ENCODE measurements at places on chromosomes 2 and 18.
A peak's percentile ranks its signal among the peaks of the same experiment; 100 is the strongest.

DNA sequence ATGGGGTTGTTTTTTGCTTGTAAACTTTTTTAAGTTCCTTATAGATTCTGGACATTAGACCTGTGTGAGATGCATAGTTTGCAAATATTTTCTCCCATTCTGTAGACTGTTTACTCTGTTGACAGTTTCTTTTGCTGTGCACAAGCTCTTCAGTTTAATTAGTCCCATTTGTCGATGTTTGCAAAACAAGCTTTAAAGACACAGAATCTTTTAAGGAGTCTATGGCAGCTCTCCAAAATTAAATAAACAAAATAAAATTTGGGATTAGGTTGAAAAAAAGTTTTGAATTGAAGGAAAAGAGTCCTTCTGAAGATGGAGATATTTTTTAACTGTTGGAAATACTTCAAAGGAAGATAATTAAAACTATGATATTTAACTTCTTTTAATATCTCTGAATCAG is 88.8 kb downstream of the MAP3K20 start:
- DNase-seq: no peak

DNA sequence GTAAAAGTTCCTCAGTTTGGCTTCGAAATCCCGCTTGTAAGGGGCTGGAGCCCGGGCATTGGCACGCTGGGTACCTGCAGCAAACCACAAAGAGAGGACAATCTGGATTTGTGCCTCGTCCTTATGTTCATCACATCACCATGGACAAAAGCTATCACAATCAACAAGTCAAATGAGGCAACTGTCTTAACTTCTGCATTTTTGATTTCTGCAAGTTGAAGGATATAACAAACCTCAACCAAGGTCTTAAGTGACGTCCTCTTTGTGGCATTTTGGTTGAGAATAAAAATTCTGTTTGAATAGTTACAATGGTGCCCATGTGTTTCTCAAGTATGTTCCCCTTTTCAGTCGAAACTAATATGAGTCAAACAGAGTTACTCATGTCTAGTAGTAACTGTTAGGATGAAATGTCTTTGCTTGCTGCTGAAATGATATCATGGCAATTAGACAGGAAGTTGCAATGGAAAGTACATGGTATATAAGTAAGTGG is 70.8 kb upstream of the STK17B start:
- peak; percentile 69 for DNase-seq

DNA sequence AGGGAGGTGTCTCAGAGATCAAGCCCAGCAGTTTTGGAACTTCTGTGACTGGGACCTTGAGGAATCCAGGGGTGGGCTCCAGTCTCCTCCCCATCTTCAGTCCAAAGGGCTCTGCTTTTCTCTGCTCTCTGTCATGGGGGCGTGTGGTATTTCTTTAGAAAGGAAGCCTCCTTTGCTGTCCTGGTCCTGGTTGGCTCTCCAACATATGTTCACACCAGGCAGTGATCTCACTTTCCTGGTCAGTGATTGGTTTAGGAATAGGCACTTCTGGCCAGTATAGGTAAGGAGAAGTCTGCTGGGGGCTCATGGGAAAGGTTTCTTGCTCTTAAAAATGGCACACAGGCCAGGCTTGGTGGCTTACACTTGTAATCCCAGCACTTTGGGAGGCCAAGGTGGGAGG is 115.5 kb upstream of the HAAO start:
- no peak for DNase-seq

- DNase-seq: no peak
Observed at GRCh38 chr18:23126376-23127056, 8.8 kb upstream of the CABLES1 start.

DNA sequence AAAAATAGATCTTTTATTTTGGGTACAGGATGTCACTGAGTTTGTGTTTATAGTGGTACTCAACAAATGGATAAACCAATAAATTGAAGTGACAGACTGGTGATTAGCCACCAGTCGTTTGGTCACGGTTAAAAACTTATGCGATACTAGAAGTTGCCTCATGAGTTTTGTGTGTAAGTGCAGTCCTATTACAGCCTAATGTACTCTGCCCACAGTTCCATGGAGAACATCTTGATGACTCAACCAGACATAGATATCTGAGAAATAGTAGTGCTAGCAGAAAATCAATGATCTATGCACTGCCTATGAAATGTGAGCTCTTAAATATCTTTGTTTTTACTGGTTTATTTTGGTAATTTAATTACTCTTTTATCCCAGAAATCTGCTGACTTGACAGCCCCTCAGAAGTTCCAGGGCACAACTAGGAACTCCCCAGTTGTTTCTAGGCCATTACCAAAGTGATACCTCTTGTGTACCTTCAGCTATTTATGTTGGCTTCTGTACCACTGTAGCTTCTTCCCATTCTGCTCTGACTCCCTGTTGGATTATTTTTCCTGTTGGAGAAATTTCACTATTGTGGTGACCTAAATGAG is 209.1 kb upstream of the KCNJ3 start:
- DNase-seq: no peak

DNA sequence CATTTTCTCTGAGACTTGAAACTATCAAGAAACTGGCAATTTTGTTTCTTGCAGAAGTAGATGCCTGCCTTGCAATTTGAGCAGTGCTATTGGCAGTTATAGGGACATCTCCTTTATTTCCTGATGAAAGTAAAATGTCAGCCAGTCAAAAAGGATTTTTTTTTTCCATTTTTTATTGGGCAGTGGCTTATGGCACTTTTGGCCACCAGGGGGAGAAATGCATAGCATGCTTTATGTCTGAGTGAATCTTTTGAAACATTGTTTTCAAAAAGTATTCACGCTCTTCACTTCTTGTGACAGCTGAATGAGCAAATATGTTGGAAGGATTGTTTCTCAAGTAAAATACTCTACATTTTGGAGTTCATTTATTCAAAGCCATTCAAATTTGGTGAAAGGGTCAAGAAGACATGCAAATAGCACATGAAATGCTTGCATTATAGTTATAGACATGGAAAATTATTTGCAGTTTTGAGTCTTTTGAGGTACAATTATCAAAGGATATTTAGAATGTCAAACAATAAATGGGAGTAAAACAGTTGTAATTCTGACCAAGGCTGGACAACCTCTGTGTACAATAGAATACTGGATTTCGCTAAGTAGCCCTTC is 491.0 kb downstream of the CDH2 start:
- peak; percentile 40 for DNase-seq

- no peak for DNase-seq
Observed at GRCh38 chr2:205193125-205193835, 489.0 kb upstream of the NRP2 start.

DNA sequence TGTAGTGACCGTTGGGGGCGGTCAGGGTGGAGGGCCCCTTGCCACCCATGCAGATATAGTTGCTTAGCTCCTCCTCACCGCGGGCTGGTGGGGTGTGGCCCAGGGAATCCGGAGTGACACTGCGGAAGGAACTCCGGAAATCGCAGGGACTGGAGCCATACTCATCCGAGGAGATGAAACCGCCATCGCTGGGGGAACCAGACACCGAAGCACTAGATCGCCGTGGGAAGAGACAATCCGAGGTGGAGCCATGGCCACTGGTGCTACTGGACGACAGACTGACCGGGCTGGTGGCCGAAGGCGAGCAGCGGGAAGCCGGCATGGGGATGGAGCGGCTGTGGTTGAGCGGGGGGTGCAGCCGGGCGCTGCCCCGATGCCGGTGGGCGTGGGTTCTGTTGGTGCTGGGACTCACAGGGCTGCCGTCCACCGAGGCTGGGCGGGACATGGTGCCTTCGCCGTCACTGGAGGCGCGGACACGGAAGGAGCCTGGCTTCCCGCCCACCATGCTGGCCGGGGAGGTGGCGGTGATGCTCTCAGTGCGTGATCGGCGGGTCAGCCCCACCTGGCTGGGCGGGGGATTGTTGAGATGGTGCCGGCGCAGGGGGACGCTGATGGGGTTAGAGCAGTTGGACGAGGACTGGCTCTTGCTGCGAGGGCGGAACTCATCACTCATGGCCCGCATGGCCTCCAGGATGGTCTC is 2.2 kb downstream of the IRS1 start:
- no peak for DNase-seq

DNA sequence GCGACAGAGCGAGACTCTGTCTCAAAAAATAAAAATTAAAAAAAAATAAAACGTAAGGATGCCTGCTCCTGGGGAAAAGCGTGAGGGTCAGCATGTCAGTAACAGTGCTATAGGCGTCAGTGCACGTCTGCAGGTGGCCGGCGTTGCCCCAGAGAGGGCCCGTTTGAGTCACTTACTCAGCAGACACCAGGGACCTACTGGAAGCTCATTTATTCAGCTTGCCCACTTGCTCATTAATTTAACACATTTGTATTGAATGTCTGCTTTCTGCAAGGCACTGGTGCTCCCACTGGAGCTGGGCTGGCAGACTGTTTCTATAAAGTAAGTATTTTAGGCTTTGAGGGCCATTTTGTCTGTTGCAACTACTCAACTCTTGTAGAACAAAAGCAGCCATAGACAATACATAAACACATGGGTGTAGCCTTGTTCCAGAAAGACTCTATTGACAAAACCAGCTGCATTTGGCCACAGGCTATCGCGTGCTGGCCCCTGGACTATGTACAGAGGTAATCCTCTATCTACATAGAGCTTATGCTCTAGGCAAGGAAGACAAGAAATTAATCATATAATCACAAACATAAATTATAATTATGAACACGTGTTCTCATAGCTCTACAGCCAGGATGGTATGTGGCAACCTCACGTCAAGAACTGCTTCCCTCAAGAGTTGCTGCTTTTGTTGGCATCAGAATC is 73.2 kb downstream of the KLHL29 start:
- no peak for DNase-seq

GRCh38 chr18:72588360-72588759 is 44.2 kb upstream of the CBLN2 start:
- no peak for DNase-seq

- DNase-seq: no peak
Observed at GRCh38 chr2:43100362-43100882, 126.0 kb downstream of the ZFP36L2 start.

DNA sequence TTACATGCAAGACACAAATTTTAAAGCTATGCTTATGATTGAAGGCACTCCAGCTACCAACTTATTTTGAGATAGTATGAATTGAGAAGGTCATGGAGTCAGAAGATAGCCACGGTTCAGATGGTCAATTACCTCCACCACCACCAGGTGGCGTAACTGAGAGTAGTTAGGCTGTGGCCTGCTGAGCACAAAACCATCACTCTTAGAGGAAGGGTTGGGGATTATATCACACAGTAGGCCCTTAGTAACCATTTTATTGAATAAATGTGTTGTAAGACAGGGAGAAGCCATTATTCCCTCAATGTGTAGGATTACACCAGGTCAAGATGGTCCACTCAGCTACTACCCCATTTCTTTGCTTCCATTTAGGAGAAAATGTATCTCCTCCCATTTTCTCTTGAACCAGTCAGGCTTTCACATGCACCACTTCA is 18.8 kb downstream of the KLHL41 start:
- DNase-seq: peak; percentile 75

DNA sequence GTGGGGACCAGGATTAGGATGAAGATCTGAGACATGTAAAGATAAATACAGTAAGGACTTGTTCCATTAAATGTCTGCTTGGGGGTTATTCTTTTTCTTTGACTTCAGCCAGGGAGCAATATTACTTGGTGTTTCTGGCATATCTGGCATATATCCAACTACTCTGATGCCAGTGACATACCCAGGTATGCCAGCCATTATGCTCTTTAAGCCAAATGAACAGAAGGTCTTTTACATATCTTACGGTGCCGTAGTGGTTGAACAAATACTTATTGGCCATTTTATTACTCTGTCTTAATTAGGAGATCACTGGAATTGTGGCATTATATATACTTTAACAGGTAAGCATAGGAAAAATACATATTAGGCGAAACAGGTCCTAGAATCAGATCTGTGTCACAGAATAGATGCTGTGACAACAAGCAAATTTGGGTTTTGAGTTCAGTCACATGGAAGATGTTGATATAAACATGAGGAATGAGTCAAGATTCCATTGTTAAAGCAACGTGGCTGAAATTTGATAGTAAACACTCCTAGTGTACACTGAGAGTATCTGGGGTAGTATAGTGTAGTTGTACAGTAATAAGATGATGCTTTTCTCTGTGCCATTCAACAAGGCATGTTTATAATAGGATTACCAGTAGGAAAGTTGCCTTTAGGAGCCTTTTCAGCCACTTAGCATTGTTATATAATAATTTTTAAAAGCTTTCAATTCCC is 62.6 kb downstream of the KCTD18 start:
- DNase-seq: no peak

DNA sequence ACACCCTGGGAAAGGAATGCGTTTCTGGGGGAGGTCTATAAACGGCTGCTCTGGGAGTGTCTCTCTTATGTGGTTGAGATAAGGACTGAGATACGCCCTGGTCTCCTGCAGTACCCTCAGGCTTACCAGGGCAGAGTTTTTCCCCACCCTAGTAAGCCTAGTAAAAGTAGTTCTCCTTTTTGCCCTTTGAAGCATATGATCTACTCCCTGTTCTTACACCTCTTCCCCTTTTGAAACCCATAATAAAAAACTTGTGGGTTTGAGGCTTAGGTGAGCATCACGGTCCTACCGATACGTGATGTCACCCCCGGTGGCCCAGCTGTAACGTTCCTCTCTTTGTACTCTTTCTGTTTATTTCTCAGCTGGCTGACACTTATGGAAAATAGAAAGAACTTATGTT is 97.4 kb downstream of the FSIP2 start:
- DNase-seq: peak; percentile 1

DNA sequence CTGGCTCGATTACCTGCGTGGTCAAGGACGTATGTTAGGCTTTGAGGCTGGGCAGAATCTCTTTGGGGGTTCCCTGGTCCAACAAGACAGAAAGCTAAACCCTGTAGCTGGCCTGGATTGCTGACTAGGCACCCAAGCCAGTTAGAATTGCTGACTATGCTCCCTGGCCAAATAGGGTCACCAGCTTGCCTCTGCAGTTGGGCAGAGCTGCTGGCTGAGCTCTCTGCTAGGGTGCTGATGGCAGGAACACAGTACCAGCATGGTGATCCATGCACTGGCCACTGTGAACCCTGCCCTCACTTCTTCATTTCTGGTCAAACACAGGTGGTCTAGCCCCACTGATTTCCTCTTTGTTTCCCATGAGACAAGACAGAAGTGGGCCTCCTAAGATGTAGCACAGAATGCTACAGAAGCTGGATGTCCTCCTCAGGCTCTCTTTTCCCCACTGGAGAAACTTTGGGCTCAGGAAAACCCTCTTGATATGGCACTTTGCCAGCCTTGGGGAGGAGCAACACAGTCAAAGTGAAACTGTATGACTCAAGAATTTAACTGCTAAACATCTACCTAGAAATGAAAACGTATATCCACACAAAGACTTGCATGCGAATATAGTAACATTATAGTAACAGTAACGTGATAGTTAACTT is 20.8 kb downstream of the SP140L start:
- DNase-seq: no peak

DNA sequence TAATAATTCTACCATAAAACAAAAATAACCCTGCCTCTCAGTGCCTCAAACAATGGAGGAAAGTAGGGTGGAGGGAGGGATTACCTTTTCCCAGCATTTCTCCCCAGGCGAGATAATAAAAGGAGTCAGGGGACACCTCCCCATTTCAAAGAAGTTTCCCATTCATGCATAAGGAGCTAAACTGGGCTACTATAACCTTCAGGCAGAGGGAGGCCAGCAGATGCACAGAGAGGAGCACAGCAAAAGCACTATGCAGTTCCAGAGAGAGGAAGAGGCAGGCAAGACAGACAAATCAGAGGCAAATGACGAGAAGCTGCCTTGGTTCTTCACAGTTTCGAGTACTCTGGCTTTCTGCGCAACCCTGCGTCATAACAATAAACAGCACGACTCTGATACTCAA is 17.4 kb downstream of the CFAP210 start:
- DNase-seq: no peak

GRCh38 chr2:38076710-38077430 is 919 bp upstream of the CYP1B1 start:
- DNase-seq: no peak
